ENCODE measurements at places on chromosomes 5 and 9. TPM values are rescaled to one million over a fixed set of nuclear protein-coding genes. Genes with fewer than 3 reads are reported as not detected.

ADAMTS2 gene
- total RNA-seq: 28.1 TPM

SPATA31D4 gene
- not detected for total RNA-seq

TMC1 gene
- total RNA-seq: not detected

CAVIN4 gene
- 0.17 TPM for total RNA-seq

ADGRD2 gene
- not detected for total RNA-seq

ZNF658 gene
- total RNA-seq: 2.2 TPM

LHX6 gene
- not detected for total RNA-seq

ABITRAM gene
- total RNA-seq: 6.5 TPM

ANKRD31 gene
- under 0.01 TPM for total RNA-seq

STKLD1 gene
- not detected for total RNA-seq

HAVCR2 gene
- total RNA-seq: 0.17 TPM

ZNG1E gene
- 19.2 TPM for total RNA-seq

BARHL1 gene
- total RNA-seq: not detected

ADCY2 gene
- total RNA-seq: not detected

TMEM252 gene
- not detected for total RNA-seq

ADAMTSL1 gene
- 39.1 TPM for total RNA-seq

OBP2B gene
- total RNA-seq: not detected

CRB2 gene
- under 0.01 TPM for total RNA-seq

GABBR2 gene
- 4.0 TPM for total RNA-seq

SLC36A2 gene
- not detected for total RNA-seq

LCN1 gene
- total RNA-seq: not detected

FOXD4L3 gene
- not detected for total RNA-seq

IL3 gene
- not detected for total RNA-seq

PCDHGA1 gene
- under 0.01 TPM for total RNA-seq

NUTM2G gene
- total RNA-seq: not detected

TEX53 gene
- total RNA-seq: not detected

PCDHB12 gene
- not detected for total RNA-seq

TRPM6 gene
- total RNA-seq: under 0.01 TPM

COL23A1 gene
- not detected for total RNA-seq

All from bronchus fibroblast of lung (primary cell).